Kidney epithelial cell (primary cell): ENCODE measurements at places on chromosomes 11 and 22. TPM values are rescaled to one million over a fixed set of nuclear protein-coding genes. Genes with fewer than 3 reads are reported as not detected.

DNA sequence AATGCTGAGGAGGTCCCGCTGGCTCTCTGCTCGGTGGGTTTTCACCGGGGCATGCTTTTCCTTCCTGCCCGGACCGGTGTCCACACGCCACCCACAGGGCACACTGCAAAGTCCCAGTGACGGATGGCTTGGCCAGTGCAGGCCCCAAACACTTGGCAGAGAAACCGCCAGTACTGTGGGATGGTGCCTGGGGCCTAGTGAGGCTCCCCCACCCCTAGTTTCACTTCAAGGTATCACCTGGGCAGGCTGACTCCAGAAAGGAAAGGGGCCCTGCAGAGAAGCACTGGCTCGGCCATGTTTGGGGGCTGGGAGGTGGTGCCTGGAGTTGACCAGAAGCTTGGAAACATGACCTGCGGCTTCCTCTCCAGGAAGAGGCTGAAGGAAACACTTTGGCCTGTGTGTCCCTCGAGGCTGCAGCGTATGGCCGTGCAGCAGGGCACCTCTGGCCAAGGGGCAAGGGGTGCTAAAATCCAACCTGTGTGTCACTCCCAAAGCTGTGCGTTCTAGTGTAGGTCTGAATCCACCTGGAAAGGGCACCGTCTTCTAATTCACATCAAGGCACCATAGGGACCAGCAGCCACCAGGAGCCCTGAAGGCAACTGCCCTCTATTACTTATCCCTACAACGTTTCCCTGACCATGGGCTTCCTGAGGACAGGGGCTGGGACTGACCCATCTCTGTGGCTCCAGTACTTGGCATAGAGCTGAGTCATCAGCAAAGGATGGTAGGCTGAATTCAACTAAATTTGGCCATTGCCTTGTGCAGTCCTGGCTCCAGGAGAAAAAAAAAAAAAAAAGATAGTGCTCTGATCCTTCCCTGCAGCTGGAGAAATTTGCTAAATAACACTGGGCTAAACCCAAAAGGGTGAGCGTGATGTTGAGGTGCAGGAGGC lies 22.6 kb downstream of the TPBGL start:
- DNase-seq = no peak

- DNase-seq = no peak
Observed at GRCh38 chr22:17563936-17564391, 666 bp downstream of the SLC25A18 start.

GRCh38 chr11:69860796-69861445 lies 41.7 kb upstream of the FGF3 start:
- no peak for DNase-seq

DNA sequence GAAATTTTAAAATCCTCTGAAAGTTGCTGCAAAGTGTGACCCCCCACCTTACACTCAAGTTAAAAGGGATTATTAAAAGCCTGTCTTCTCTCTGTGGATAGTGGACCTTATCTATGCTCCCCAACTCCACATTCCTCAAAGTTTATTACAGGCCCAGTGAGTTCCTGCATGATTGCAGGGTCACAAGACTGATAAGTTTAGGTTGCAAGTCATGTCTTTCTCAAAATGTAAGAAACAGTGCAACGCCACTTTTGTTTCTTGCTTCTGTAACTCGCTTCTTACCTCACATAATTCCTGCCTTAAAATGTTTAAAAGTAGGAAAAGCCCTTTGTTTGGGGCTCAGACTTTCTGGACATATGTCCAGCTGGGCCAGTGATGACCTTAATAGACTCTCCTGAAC lies 38.4 kb upstream of the GLYAT start:
- DNase-seq = no peak

- no peak for DNase-seq
Observed at GRCh38 chr11:20261526-20261925, 101.3 kb upstream of the DBX1 start.

- DNase-seq = no peak
Observed at GRCh38 chr22:24976442-24977218, 24.1 kb downstream of the KIAA1671 start.

DNA sequence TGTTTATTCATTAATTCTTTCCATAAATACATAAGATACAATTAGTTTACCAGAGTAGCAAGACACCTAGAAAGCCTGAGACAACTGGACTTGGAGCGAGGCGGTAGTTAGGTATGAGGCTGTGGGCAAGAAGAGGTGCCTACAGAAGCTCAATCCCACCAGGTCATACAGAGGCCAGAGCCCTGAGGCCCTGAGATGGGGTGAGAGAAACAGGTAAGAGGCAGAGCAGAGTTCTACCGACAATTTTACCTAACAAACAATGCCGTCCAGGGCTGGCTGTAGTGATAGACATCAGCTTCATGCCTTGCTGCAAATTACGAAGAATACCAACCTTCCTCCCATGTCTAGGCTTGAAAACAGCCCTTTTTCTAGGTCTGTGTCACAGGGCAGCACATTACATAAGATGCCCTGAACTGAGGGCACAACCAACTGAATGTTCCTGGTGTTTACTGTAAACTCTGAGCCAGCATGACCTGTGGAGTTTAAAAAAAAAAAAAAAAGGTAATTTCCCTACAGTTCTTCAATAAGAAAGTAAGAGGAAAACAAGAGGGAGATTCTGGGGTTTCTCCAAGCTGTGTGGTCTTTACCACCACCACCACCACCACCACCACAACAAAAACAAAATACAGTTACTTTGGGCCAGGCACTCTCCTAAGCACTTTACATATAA lies 105.8 kb downstream of the GAB2 start:
- DNase-seq = no peak

DNA sequence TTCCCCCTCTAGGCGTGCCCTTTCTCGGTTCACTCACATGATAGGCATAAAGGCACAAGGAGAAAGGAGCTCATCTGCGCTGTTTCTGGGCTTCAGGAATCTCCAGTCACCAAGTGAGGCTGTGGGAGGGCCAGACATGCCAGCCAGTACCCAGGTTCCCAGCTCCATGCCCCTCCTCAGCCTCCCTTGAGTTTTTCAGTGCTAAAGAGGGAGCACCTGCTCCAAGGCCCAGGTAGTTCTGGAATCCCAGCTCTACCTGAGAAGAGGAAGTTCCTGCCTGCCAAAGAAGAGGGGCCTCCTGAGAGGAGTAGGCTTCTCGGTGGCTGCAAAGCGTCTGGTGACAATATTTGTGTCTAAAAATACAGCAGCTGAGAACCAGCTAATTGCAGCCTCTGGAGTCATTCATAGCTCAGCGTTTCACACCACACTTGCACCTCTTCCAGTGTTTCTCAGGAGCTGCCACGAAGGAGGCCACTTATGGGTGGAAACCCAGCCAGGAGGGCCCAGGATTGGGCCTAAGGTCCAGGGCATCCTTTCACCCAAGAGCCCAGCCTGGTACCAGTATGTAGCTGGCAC lies 197.4 kb downstream of the TRIM29 start:
- DNase-seq = no peak

DNA sequence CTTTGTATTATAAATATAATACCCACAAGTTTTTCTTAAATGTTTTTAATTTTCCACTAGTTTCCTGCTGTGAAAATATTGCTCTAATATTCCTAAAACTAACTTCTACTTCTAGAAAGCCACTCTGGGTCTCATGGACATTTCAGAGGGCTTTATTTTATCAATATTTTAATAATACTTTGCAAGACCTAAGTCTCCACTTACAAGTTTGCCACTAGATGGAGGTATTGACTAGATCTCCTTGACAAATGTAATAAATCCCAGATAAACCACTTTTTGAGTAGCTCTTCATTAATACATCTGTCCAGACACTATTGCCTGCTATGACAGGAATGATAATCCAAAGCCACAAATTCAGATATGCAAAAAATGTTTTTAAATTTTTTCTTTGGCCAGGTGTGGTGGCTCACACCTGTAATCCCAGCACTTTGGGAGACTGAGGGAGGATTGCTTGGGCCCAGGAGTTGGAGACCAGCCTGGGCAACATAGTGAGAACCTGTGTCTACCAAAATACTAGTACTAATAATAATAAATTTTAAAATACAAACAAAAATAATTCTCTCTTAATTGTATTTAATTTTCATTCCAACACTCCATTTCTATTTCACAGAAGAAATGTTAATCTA lies 3.5 kb upstream of the ACAT1 start:
- DNase-seq = peak; percentile 29

DNA sequence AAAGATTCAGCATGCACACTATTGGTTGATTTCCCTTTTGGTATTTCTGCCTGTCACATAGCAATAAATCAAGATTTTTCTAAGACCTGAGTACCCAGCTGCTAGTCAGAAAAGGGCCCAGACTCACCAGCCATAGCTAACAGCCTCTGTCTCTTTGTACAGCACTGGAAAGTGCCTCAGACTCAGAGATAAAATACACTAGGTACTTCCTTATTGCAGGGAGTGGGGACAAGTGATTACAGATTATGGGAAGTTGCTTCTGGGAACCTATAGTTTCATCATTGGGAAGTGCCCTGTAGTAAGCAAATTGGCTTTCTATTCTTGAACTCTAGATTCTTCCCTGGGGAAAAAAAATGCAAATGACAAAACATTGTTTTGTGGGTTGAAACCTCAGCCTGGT lies at the start of gene CASP5:
CASP5 (minus strand) TSS at position 166 of the 400 bp plus-strand sequence; CDS start at position 134, 32 bp downstream.
- no peak for DNase-seq

DNA sequence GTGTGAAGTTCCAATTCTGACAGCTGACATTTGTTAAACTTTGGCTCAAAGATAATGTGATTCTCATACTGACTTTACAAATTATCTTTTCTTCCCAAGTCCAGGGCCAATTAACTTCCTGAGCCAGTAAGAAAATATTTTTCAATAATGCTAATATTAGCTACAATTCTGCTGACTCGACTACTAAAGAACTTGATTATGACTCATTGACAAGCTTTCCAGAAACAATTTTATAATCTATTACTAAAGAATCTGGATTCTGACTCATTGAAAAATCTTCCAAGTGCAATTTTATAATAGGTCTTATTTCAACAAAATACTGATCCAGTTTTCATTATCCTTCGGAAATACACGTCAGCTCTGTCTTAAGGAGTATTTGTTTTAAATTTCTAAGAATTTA lies 12.9 kb upstream of the XKR3 start:
- DNase-seq = no peak

DNA sequence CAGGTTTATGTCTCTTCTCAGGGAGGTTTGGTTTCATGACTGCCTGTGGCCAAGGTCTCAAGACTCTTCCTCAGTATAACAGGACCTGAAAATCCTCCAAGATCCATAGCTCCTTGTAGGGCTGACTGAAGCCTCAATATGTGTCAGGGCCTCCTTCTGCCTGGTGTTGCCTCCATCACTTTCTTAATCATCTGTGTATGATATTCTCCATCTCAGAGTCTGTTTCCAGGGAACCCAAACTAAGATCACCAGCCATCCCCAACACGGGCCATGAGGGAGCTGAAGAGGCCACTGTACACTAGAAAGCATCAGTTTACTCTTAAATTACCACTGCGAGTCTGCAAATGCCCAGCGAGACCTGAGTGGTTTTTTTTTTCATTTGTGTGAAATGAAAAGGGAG lies 17.7 kb downstream of the GGTLC2 start:
- no peak for DNase-seq

GRCh38 chr11:66902486-66903177 lies 45.8 kb downstream of the LRFN4 start:
- DNase-seq = no peak

DNA sequence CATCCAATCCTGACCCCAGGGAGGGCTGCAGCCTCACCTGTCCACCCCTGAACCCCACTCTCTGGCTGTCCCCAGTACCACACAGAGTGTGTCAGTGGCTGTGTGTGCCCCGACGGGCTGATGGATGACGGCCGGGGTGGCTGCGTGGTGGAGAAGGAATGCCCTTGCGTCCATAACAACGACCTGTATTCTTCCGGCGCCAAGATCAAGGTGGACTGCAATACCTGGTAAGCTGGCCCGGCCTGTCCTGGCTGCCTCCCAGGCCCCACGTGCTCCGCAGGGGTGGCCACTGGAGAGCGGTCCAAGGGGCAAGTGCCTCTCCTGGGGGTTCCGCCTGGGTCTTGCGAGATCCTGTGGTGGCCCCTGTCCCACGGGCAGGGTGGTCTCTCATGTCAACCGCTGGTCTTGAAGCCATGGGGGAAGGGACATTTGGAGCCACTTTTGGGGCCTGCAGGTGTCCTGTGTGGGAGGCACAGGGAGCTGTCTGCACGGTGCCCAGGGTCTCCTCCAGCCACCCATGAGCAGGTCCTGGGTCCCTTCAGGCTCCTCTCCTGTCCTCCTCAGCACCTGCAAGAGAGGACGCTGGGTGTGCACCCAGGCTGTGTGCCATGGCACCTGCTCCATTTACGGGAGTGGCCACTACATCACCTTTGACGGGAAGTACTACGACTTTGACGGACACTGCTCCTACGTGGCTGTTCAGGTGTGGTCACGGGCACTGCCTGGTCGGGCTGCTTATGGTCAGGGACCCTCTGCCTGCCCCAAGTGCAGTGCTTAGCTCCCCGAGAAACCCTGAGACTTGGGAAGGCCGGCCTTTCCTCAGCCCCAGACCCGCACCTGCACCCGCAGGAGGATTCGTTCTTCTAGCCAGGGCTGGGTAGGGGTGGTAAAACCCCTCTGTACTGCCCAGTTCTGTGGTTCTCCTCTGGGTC lies 11.8 kb downstream of the MUC2 start:
- no peak for DNase-seq

GRCh38 chr11:69075421-69076128 lies 26.8 kb downstream of the TPCN2 start:
- peak; percentile 57 for DNase-seq

- no peak for DNase-seq
Observed at GRCh38 chr22:17639247-17639741, 737 bp downstream of the BCL2L13 start.

DNA sequence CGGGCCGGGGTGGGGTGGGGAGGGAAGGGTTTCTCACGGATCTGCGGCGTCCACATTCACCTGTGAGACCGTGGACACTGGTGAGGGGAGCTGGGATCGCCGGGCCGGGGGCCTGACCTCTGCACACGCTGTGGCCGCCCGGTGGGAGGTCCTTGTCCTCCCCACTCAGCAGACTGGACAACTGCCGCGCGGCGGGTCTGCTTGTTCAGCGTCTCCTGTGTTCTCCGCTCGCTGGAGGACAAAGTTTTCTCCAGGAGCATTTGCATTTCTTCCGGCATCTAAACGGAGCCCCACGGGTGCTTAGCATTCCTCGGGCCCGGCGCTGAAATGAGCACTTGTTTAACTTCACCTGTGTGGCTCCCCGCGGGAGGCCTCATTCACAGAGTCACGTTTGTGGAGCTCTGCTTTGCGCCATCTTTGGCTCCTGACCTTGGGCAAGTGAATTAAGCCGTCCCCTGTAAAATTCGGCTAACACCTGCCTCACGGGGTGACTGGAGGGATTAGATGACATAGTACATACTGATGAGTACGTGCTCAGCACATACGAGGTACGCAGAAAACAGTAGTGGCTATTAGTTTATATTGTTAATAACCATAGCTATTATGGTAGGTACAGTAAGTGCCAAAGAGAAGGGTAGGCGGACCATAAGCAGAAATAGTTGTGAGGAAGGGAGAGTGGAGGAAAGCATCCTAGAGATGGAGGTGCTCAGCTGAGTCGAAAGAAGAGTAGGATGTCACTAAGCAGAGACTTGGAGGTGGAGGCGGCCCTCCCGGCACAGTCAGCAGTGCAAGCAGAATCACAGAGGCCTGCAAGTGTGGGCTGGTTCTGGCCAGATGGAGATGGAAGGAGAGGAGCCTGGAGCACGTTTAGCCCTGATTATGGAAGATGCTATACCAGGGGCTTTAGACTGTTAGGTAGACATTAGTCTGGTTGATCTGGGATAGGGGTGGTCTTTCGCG lies 885 bp downstream of the TRMU start:
- DNase-seq = no peak

The NXPE4 gene
- not detected in 2 replicates for total RNA-seq

The PAMR1 gene
- 0.75 and 0.84 TPM in 2 replicates for total RNA-seq

The APLNR gene
- total RNA-seq = not detected in 2 replicates

The SHANK3 gene
- 3.8 and 6.0 TPM in 2 replicates for total RNA-seq

The MRGPRX3 gene
- not detected in 2 replicates for total RNA-seq

The HINFP gene
- 25.0 and 28.8 TPM in 2 replicates for total RNA-seq

The INS gene
- total RNA-seq = not detected in 2 replicates

The MTA2 gene
- total RNA-seq = 136 and 137 TPM in 2 replicates

The GLYATL2 gene
- 0.13 and 0.68 TPM in 2 replicates for total RNA-seq

The PUS3 gene
- total RNA-seq = 15.1 and 17.6 TPM in 2 replicates

The MRGPRF gene
- total RNA-seq = 0.34 and 1.2 TPM in 2 replicates
